ENCODE measurements at places on chromosomes 4 and X. TPM values are rescaled to one million over a fixed set of nuclear protein-coding genes. Genes with fewer than 3 reads are reported as not detected.

Gene AADAT
- total RNA-seq: 0.81 TPM

Gene WDR17
- not detected for total RNA-seq

Gene MAGED2
- 35.4 TPM for total RNA-seq

Gene TASL
- total RNA-seq: not detected

Gene GABRG1
- not detected for total RNA-seq

Gene NEK1
- 1.4 TPM for total RNA-seq

Gene PPBP
- total RNA-seq: not detected

Gene PGM2
- total RNA-seq: 21.3 TPM

Gene JADE1
- total RNA-seq: 14.1 TPM

Gene NHSL2
- total RNA-seq: not detected

Gene RBMX2
- total RNA-seq: 19.5 TPM

Gene NSUN7
- 7.3 TPM for total RNA-seq

Gene FAM241A
- total RNA-seq: 0.91 TPM

Gene GPRASP1
- total RNA-seq: 0.23 TPM

Gene GPM6B
- not detected for total RNA-seq

Gene RRH
- total RNA-seq: not detected

Gene LONRF3
- 14.2 TPM for total RNA-seq

Gene GPR173
- total RNA-seq: not detected

Gene CLDN34
- not detected for total RNA-seq

Gene GPC4
- 1.4 TPM for total RNA-seq

Gene SPANXA1
- not detected for total RNA-seq

Gene ASB12
- total RNA-seq: not detected

Data from HT-29 (cell line).